ENCODE measurements at places on chromosomes 11 and 22.

DNA sequence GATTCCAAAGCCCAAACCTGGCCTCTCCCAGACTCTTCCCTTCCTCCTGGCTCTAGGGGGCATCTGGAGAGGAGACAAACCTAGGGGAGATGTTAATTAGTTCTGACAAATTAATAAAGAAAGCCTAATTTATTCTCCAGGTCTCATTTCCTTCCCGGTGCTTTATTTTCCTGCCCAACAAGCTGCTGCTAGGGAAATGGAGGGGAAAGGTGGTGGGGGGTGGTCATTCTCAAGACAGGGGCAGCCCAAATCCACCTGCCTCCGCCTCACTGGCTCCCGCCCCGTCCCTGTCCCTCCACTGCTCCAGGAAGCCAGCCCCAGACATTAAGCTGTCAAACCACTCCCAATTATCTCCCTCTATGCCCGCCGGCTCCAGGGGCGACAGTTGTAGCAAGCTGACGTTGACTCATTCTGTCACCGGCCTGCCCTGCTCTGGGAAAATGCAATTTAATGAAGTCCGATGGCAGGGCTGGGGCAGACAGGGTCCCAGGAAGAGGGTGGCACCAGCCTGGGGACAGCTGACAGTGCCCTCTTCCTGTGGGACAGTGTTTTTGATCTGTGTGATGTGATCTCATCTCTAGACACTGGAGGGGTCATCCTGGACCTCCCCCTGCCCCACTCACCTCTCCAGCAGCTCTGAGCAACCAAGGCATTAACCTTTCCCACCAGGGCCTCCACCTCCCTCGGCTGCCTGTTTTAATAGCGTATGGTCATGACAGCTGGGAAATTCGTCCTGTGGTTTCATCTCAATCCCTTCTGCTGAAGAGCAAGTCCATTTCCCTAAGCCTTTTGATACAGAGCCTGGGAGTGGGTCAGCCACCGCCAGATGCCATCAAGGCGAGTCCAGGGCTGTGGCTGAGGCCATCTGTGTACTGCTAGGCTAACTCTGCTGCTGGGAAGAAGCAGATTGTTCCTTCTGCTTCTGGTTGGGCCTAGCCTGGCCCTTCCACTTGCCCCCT is 27.1 kb downstream of the NECTIN1 start:
- DNase-seq = peak; percentile 88

- DNase-seq = no peak
Observed at GRCh38 chr11:39910087-39910486, 1549.4 kb downstream of the LRRC4C start.

GRCh38 chr11:75498556-75499255 is 27.0 kb downstream of the GDPD5 start:
- no peak for DNase-seq

- DNase-seq = peak; percentile 8
Observed at GRCh38 chr22:44648085-44648820, 53.8 kb upstream of the PRR5 start.

DNA sequence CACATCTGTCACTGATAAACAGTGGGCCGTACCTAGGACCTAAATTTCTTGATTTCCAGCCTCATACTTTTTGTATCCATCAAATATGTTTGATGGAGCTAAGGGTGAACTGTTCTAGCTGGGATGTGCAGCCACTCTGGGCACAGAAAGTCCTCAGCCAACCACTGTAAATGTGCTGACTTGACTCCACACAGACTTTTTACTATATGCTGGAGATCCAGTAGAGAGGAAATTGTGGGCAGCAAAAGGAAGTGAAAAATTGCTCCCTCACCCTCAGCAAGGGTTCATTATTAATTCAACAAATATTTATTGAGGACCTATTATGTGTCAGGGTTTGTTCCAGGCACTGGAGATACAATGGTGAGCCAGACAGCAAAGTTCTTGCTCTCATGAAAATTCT is 54.2 kb upstream of the AMPD3 start:
- no peak for DNase-seq

- DNase-seq = no peak
Observed at GRCh38 chr11:14027525-14027924, 65.0 kb downstream of the SPON1 start.

GRCh38 chr22:48089601-48090331 is 1327.3 kb downstream of the TBC1D22A start:
- no peak for DNase-seq

- no peak for DNase-seq
Observed at GRCh38 chr11:75325713-75326438, 25.6 kb downstream of the ARRB1 start.

GRCh38 chr11:35981581-35981980 is 37.7 kb downstream of the LDLRAD3 start:
- DNase-seq = no peak

DNA sequence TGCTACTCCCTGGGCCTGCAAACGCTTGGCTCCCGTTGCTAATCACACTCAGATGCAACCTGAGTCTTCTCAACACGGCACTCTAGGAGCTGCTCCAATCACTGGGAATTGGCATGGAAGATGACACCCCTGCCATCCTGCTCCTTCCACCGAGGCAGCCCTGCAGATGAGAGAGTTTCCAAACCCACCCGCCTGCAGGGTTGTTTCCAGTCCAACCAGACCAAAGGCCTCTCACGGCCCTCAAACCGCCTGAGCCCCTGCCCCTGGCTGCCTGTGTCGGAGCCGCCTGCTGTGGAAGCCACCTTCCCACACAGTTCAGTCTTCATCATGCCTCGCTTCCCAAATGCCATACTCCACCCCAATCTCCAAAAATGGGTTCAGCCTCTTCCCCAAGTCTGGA is 36.8 kb upstream of the TP53I11 start:
- DNase-seq = no peak

- no peak for DNase-seq
Observed at GRCh38 chr11:63536669-63537292, at the start of gene PLAAT4. Gene PLAAT4 (plus strand): TSS chr11:63536808. CDS start chr11:63536869, 61 bp downstream.

DNA sequence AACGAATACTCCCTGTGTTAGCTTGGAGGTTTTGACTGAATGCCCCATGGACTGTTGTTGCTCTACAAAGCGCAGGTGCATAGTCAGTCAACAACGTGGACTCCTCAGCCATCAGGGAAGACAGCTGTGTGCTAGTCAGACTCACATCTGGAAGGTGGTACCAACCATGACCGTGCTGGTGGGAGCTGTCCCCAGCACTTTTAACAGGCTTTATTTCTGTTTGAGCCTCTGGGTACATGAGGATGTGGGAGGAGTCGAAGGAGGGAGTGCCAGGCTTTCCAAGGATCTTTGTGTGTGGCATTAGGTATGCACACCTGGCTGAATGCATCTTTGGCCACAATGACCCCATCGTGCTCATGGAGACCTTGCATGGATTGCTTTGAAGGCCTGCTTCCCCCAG is 6.6 kb downstream of the RASSF10 start:
- DNase-seq = no peak

DNA sequence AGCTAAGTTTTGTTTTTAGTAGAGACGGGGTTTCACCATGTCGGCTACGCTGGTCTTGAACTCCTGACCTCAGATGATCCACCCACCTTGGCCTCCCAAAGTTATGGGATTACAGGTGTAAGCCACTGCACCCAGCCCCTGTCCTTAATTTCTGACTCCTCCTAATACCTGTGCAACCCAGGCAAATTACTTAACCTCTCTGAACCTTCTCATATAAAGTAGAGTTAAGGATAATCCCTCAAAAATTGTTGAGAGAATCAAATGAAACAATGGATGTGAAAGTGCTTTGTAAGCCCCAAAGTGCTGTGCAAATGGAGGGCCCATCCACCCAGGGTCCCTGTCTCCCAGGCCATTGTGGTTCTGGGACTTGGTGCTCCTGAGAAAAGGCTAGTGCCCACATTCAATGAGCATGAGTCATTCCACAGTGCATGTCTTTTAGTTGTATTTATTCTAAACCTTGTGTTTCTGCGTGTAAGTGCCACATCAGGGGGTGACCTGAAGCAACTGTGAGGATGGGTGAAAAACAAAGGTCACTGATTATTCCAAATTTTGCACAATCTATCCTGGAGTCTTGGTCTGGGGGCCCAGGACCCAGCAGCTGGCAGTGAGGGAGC is 61.4 kb upstream of the PTPRJ start:
- DNase-seq = no peak

- DNase-seq = no peak
Observed at GRCh38 chr22:41683616-41684015, 5.1 kb downstream of the SNU13 start.

GRCh38 chr22:24027389-24027975 is 16.4 kb downstream of the CABIN1 start:
- DNase-seq = no peak

- no peak for DNase-seq
Observed at GRCh38 chr11:28346209-28346608, 238.0 kb downstream of the METTL15 start.

- DNase-seq = no peak
Observed at GRCh38 chr11:9379041-9379440, 5.4 kb upstream of the IPO7 start.

- DNase-seq = peak; percentile 54
Observed at GRCh38 chr11:11842421-11843008, 743 bp downstream of the USP47 start.

GRCh38 chr22:19149991-19150390 is at the start of gene GSC2:
Gene GSC2 (minus strand): TSS chr22:19150292. CDS start chr22:19150283, 9 bp downstream.
- peak; percentile 60 for DNase-seq

DNA sequence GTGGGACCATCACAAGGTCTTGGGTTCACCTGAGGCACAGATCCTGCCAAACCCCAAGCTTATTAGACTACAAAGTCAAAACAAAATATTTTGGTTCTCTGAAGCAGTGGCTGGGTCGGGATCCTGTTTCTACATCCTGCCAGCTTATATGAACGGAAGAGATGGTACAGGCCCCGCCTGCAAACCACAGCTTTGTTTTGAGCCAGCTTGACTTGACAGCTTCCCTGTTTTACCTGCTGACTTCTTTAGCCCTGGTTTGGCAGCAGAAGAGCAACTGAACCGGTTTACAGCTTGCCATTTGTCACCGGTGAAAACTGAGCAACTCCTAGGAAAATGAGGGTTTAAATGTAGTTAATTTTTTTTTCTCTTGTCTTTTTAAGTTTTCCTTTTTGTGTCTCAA is 11.4 kb downstream of the PACS1 start:
- DNase-seq = no peak

DNA sequence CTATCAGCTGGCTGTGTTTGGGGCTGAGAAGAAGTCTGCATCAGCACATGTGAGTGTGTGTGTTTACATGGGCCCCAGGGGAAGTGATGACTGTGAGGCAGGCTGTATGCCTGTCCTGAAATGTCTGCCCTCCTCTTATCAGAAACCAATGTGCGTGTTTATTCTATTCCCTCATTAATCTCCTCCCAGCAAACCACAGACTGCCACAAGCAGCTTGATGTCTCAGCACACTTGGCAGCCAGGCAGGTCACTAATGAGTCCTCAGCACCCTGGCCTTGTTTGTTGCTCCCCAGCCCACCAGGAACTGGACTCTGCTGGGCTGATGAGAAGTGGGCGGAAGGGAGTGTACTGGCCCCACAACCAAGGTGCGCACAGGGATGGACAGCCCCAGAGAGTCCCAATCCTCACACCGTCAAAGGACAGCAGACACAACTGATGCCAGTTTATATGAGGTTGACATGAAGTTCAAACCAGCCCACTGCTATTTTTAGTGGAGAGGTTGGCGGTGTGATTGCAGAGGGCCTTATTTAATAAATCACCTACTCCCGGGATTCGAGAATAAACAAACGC is 225.8 kb downstream of the ETS1 start:
- no peak for DNase-seq

DNA sequence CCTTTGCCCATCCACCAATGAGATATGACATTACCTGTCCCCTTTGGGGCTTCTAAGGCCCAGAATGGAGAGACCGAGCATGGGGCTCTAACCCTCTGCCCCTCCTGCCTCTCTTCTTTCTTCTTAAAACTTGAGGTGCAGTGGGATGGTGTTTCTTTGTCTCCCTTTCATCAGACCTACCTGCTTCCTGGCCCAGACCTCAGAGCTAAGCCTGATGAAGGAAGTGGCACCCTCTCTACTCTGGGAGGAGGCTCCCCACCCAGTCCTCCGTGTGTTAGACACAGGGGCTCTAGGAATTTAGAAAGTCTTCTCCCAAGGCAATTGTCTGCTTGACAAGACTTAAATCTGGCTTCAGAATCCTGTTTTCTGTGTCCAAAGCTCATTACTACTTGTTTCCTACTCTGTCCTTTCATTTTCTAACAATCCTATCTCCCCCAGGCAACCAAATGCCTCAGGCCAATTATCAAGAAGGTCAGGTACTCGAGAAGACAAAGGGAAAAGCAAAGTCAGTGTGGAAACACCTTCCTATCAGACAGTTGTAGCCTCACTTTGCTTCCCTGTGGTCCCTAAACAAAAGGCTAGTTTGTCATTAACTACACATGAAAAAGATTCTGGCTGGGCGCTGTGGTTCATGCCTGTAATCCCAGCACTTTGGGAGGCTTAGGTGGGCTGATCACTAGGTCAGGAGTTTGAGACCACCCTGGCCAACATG is 20.3 kb upstream of the PARVA start:
- no peak for DNase-seq

DNA sequence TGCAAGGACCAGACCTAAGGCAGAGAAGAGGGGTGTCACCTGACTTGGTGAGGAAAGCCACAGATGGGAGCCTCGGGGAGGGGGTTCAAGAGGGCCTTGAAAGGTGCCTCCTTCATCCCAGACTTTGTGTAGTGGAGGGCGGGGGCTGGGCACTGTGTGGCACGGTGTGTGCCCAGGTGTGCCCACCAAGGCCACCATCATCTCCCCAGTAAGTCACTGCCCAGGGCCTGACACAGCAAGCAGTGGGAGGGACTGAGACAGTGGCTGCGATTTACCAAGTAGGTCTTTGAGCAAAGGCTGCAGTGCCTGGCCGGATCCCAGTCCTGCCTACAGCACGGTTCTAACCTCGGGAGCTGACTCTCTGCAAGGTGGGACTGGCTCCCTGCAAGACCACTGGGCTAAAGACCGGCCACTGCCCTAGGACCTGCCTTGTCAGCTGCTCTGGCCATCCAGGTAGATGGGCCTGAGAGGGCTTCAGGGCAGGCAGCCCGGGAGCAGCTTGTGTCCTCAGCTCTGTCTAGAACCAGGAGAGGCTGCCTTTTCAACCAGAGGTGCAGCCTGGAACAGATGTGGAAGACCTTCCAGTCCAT is 1.4 kb downstream of the OSM start:
- no peak for DNase-seq

GRCh38 chr11:16265022-16265421 is 91.3 kb downstream of the SOX6 start:
- DNase-seq = no peak
